ENCODE measurements at places on chromosomes 5 and 9.

DNA sequence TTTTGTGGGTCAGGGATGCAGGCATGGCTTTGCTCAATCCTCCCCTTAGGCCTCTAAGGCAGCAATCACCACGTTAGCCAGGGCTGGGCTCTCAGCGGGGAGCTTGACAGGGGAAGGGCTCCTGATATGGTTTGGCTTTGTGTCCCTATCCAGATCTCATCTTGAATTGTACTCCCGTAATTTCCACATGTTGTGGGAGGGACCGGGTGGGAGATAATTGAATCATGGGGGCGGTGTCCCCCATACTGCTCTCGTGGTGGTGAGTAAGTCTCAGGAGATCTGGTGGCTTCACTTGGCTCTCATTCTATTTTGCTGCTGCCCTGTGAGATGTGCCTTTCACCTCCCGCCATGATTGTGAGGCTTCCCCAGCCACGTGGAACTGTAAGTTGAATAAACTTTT lies 11.5 kb upstream of the IRX4 start:
- no peak for DNase-seq

- no peak for DNase-seq
These were observed 190.3 kb downstream of the WDR70 start for GRCh38 chr5:37569466-37569865.

- no peak for DNase-seq
These were observed 9.7 kb upstream of the CLPTM1L start for GRCh38 chr5:1354576-1354975.

- no peak for DNase-seq
These were observed 6.4 kb upstream of the P4HA2 start for GRCh38 chr5:132233811-132234683.

- DNase-seq, result no peak
These were observed 35.3 kb upstream of the HSPA9 start for GRCh38 chr5:138610415-138610917.

GRCh38 chr9:38212016-38212415 lies 143.0 kb upstream of the SHB start:
- DNase-seq, result no peak

DNA sequence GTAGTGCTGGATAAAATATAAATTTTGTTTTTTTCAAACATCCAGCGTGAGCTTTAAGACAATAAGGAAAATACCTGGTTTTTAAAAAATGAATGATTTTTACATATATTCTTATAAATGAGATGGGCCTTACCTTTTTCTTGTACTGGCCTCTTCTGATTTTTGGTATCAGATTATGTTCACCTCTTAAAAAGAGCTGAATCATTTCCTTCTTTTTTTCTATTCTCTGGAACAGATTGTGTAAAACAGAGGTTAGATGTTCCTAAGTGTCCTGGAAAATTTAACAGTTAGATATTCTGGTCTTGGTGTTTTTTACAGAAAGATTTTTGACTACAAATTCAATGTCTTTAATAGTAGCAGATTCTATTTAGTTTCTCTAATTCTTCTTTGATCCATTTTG lies 74.6 kb downstream of the NDUFAF2 start:
- DNase-seq, result no peak

DNA sequence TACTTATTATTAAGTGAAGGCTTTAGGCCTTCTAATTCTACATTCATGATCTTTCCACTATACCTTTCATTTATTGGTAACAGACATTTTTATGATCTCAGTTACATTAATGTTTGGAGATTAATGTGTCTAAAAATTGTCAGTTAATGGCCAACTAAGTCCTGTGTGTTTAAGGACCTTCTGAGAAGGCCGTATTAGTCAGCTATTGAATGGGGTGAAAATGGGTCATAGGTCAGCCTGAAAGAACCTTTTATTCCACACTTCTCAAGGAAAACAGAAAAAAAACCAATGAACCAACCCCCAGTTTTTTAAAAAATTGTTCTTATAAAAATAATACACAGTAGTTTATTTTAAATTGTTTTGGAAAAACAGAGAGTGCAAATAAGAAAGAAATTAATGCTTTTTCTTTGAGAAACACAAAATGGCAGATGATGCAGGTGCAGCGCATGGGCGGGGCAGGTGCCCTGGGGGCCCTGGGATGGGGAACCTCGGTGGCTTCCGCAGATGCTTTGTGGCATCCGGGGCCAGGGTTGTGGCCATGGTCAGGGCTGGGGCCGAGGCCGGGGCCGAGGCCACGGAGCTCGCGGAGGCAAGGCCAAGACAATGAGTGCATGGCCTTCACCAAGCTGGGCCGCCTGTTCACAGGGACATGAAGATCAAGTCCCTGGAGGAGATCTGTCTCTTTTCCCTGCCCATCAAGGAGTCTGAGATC lies 141.9 kb downstream of the SPATA31D1 start:
- no peak for DNase-seq

- no peak for DNase-seq
These were observed 583.5 kb upstream of the TUSC1 start for GRCh38 chr9:26261503-26262330.

GRCh38 chr9:111108946-111109345 lies 70.7 kb upstream of the LPAR1 start:
- peak; percentile 35 for DNase-seq

DNA sequence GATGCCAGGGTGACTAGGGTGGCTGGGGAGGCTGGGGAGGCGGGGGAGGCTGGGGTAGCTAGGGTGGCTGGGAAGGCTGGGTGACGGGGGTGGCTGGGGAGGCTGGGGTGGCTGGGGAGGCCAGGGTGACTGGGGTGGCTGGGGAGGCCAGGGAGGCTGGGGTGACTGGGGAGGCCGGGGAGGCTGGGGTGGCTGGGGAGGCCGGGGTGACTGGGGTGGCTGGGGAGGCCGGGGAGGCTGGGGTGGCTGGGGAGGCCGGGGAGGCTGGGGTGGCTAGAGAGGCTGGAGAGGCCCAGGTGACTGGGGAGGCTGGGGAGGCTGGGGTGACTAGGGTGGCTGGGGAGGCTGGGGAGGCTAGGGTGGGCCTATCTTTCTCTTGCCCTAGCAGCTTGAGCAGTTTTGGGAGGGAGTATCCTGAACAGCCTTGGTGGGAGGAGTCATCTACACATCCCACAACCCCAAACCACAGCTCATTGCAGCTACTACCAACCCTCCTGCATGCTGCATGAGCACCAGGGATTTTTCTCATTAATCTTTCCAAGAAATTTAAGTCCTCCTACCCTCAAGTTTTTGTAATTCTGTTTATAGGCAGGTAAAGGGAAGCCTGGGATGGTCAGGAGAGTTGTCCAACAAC lies 203.2 kb upstream of the IRX1 start:
- no peak for DNase-seq
